Hepatic stellate cell (primary cell): ENCODE measurements at places on chromosomes 16 and 17.

DNA sequence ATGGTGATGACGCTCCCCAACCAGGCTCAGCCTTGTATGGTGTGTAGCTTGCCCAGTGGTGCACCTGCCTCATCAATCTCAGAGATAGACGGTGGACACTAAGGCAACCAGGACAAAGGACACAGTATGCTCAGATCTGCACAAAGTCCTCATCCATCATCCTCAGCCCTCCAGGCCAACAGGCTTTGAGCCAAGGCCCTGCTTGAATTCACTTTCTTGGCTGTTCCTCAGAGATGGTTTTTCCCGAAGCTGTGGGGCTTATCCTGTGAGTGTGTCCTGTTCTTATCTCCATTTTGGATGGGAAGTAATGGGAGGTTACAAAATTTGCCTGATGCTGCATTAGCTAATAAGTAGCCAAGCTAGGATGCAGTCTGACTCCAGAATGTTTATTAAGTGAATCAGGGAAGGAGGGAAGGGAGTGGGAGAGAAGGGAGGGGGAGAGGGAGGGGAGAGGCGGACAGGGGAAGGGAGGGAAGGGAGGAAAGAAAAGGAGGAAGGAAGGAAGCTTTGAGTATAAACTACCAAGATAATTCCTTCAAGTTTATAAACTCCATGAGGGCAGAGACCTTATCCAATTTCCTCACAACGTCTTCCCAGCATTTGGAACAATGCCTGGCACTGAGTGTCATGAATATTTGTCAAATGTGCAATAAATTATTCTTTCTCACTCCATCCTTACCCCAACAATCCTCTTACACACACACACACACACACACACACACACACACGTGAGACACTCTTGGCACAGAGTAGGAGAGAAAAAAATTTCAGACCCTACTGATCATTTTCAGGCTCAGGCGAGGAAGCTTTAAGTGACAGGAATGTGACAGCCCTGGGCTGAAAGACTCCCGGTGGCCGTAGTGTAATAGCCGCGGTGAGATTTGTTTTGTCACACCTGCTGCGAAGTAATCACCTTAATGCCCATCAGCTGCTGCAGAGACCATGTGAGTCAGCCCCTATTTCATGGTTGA lies 84.3 kb downstream of the BMERB1 start:
- DNase-seq = peak; percentile 41

DNA sequence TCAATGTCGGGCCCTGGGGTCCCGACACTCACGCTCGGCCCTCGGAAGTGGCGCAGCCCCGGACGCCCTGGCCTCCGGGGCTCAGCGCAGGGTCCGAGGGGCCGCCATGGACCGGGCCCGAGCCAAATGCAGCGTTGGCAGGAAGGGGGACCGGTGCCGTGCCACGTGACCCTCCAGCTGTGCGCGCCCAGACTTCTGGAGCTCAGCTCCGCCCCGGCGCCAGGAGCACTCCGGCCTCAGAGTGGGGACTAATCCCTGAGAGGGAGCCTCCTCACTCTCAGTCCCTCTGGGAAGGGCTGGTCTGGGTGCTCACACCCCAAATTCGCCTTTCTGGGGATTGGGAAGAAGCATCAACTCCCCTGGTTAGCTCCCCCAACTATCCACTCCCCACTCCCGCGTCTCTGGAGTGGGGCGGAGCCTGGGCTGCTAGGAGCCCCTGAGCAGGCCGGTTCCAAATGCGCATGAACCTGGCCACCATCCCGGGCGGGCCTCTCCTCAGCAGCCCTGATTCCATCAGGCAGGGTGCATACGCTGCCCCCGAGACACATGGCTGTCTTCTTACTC lies at the start of gene B3GNT9:
B3GNT9 (minus strand) TSS at position 166 of the 564 bp plus-strand sequence. CDS start 513 bp downstream, outside the sequence.
- DNase-seq = peak; percentile 92

GRCh38 chr17:19248928-19249574 lies 11.9 kb downstream of the EPN2 start:
- peak; percentile 87 for DNase-seq

GRCh38 chr17:7281074-7281952 lies at the start of gene SLC2A4:
Gene SLC2A4 (plus strand): TSS chr17:7281718. CDS start chr17:7281935, 217 bp downstream.
- DNase-seq = peak; percentile 98

GRCh38 chr16:79261944-79262552 lies 338.5 kb downstream of the MAF start:
- no peak for DNase-seq

- DNase-seq = peak; percentile 17
Observed at GRCh38 chr17:30379303-30379902, 676 bp downstream of the CPD start.
